HS-27A (cell line): ENCODE measurements at places on chromosomes 13 and 19.

DNA sequence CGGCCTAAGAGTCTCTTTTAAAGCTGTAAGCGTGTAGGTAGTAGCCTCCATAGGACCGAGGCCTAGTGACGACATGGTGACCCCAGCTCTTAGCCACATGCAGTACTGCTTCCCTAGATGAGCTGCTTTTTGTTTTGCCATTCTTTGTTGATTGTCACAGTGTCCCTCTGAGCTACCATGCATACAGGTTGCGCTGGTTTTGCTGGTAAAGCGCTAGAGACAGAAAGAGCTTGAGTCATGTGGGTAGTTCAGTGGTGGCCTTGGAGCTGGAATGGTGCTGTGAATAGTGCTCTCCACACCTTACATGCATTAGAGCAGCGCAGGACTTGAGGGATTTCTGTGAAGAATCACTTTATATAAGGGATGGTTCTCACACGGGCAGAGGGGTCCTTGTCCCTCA, 5.1 kb downstream of the HNRNPM start:
- DNase-seq: no peak

GRCh38 chr13:100339411-100339940, 249.1 kb downstream of the GGACT start:
- DNase-seq: no peak

DNA sequence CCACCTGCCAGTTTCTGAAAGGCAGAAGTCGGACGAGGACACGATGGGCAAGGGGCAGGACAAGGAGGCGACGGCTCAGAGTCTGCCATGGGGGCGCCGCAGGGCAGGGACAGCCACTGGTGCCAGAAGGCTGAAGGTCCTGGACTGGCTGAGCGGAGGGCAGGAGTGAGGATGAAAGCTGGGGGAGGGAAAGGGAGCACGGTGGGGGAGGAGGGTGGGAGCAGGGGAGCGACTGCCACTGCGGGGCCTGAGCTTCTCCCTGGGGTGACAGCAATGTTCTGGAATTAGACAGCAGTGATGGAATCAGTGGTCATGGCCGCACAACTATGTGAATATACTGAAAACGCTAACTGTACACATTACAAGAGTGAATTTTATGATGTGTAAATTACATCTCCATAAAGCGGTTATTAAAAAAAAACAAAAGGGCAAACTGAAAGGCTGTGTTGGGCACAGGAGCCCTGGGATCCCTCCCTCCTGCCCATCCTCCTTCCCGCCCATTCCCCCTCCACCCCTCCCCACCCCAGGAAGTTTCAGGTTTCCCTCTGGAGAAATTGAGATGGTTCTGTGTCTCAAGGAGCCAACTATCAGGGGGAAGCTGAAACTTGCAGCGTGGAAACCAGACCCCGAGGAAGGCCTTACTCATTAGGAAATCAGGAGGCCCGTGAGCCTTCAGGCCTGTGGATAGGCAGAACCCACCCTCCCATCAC, 15.9 kb downstream of the MLLT1 start:
- no peak for DNase-seq

DNA sequence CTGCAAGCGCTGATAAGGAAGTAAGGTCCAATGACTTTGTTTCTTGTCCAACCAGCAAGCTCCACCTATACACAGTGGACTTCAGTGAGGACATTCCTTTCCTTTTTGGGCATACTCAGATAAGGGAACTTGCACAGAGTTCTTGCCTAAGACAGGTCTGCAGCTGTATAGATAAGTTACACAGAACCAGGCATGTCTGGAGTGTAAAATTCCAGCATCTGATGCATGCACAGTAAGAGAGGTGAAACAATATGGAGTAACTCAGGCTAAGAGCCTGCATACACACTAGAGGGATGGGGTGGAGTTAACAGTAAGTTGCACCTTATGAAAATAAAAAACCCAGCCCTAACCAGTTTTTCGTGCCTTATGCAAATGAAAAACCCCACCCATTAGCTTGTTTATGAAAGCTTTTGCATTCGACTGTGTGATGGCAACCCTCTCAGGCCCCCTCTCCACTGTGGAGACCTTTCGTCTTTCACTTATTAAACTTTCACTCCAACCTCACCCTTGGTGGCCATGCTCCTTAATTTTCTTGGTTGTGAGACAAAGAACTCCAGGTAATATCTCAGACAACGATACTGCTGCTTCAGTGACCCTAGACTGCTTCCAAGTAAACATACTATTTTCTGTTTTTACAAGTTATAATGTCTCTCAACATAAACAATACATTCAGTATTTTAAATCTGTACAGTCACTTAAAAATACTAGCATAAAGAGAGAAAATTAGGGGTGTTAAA, 2859.0 kb upstream of the PCDH20 start:
- DNase-seq: no peak

DNA sequence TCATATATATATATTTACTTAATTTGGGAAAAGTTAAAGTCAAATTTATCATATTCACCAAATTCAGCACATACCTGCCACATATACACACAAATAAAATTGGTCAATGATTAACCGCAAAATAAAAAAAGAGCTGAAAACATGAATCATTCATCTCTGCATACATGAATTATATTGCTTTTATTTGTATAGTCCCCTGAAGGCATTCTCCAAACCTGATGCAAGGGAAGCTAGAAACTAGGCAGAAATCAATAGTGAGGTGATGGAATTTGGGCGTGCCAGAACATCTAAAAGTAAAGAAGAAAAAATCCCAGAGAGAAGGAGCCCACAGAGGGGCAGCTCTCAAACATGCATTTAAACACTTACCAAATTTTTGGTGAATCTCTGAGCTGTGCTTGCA, 60.1 kb downstream of the UFM1 start:
- no peak for DNase-seq

DNA sequence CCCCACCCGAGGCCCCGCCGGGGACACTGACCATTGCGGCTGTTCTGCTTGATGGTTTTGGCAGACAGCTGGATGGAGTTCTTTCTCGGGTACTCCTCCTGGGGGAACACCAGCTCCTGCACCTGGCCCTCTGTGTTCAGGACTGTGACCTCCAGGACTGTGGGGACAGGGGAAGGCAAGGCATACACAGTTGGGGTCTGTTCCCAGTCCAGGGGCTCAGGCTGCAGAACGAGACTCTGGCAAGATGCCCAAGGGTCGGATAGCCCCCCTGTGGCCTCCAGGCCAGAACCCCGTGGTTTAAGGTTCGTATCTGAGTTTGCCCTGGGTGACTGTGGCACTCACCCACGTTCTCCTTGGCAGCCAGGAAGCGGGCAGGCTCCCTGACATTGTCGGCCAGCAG, 22.7 kb upstream of the ASF1B start:
- DNase-seq: no peak
